NCI-H2107 (cell line): ENCODE measurements at places on chromosomes 4 and X.

- peak; percentile 59 for DNase-seq
Observed at GRCh38 chrX:38561126-38561868, at the start of gene TSPAN7. TSPAN7 (plus strand) TSS chrX:38561542; CDS start chrX:38561547, 5 bp downstream.

GRCh38 chr4:100517864-100518341, at the start of gene EMCN:
EMCN (minus strand) TSS chr4:100518022; CDS start chr4:100517914, 108 bp downstream.
- DNase-seq = no peak

DNA sequence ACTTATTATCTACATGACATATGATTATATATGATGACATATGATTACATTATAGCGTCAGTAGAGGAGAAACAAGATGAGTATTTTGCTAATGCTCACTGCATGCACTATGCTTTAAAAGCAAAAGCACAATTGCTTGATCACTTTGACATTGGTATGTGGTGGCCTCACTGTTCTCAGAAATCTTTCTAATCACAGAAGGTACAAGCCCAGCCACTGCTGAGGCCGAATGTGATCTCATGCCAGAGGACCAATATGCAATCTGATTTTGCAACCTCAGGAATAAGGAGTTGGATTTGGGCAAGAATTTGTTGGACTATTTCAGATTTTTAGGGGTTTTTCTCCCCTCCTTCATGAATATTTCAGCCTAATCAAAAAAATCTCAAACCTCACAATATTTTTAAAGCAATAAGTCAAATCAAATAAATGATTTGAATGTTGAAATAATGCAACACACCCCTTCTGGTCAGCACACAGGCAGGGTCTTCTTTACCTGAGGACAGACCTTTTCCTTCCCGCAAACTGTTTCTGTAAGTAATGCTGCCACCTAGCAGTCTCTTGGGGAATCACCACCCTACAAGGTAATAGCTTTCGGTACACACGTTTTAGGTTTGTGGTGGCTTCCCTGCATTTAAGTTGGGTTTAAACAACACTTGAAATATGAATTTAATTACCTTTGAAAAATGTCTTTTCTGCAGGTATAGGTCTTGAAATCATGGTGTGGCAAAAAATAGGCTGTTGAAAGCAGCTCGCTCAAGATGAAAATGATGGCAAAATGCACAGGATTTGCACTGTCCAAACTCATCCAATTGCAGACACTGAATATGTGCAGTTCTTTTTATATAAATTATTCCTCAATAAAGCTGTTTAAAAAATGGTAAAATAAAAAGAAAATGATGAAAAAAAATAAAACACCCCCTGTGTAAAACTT, 4.8 kb upstream of the CXCL13 start:
- no peak for DNase-seq

- DNase-seq = no peak
Observed at GRCh38 chrX:115547448-115547847, 13.5 kb upstream of the PLS3 start.

- no peak for DNase-seq
Observed at GRCh38 chr4:1928356-1929239, 57.4 kb downstream of the NSD2 start.

GRCh38 chr4:185623444-185624258, 88.3 kb upstream of the PDLIM3 start:
- no peak for DNase-seq

DNA sequence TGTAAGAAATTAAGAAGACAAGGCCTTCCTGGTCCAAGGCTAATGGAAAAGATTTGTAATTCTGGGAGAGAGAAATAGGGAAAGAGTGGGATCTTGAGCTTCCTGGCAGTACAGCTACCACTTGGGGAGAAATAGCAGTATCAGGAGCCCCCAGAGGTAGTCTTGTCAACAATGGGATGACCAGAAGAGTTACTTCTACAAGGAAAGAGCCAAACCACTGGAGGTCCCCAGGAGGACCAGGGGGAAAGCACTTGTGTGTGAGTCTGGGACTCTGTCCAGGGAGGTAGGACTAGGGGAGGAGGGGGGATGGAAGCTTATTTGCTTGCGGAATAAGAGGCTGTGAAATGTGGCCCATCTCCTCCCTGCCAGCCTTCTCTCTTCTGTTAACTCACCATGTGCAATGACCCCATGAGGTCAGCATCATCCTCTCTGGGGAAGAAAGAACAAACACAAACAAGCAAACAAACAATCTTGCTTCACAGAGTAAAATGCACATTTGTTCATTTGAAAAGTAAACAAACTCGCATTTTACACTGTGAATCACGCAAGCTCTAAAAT, 160.1 kb downstream of the STK32B start:
- no peak for DNase-seq

- DNase-seq = no peak
Observed at GRCh38 chr4:150782921-150783320, 201.0 kb downstream of the MAB21L2 start.

GRCh38 chrX:124028182-124028581, 66.7 kb downstream of the STAG2 start:
- DNase-seq = no peak

DNA sequence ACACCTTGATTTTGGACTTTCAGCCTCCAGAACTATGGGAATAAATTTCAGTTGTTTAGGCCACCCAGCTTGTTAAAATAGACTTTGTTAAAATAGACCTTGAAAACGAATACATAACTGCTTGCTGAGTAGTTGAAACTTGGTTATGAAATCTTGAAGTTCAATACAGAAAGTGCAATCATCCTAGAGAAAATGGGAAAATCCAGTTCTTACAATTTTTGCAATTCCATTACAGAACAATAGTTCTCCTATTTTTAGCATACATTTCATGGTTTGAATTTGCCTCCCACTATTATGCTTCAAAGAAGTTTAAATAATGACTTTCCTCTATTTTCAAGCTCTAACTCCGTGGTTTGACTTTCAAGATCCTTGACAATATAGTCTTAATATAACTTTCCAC, 10.5 kb downstream of the TLR1 start:
- DNase-seq = no peak

DNA sequence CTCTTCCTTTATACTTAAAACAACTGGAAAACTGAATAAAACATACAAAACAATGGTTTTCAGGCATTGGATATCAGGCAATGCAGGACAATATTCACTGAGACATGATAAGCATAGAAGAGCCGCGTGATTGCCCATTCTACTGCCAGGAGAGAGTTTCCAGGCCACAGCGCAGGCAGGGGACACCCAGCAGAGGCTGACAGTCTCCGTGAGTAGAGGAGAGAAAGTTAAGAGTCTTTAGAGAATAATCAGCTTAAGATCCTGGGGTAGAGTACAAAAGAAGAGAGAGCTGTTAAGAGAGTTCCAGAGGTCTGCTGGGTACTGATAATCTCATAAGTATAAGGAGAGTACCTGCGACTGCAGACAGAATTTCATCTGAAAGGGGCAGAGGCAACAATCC, 18.4 kb upstream of the FRAS1 start:
- DNase-seq = no peak

DNA sequence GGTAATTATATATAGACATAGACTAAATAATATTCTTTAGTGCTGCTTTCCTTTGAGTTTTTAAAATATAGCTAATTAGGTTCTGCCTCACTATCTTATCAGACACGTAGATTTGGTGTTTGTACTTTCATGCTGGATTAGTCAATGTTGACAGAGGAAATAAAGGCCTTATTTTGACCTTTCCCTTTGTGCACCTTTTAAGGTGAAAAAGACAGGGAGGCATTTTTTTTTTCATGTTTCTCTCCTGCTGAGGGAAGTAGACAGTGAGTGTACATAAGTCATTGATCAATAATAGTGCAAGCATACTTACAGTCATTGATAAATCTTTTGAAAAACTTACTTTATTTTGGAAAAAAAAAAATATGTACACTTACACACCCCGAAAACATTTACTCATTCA, 467.8 kb downstream of the GRXCR1 start:
- no peak for DNase-seq

DNA sequence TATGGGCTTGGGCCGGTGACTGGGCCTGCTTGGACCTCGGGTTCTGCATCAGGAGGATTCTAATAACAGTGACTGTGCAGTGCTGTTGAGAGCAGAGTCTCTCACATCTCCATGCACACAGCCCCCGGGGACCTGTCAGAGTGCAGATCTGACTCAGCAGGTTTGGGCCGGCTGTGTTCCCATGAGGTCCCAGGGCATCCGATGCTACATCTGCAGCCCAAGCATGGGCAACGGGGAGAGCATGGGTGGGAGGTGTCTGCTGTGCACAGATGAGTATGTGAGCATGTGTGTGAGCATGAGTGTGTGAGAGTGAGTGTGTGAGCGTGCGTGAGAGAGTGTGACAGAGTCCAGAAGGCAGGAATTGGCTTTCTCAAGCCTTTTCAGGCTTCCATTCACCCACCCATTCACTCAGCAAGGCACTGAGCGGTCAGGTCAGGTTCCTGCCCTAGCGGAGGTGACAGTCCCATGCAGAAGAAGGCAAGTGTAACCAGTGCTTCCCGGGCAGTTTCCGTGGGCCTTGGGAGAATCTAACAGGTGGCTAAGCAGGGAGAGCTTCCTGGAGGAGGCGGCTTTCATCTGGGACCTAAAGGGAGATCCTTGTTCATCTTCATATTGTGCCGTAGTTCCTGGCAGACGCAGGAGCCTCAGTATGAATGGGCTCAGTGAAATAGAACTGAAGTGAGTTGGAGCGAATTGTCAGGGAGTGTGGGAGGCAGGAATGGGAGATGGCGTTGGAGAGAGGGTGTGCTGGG, 62.6 kb downstream of the SORCS2 start:
- DNase-seq = no peak

DNA sequence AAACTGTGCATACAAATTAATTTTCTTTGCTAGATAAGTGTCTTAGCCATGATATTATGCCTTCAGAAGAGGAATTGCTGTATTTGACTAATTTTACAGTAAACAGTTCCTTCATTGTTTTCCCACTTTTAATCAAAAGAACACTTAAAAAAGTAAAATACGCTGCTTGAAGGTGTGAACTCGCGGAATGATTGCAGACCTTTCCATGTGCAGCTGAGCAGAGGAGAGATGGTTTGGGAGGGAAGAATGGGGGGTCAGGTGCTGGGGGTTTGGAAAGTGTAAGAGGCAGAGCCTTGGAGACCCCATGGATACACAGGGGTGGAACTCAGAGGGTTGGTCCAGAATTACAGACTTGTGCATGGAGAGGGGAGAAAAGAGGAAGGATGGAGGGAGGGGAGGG, 15.3 kb downstream of the CYTL1 start:
- DNase-seq = no peak

- no peak for DNase-seq
Observed at GRCh38 chr4:150572704-150573504, 9.0 kb upstream of the MAB21L2 start.

DNA sequence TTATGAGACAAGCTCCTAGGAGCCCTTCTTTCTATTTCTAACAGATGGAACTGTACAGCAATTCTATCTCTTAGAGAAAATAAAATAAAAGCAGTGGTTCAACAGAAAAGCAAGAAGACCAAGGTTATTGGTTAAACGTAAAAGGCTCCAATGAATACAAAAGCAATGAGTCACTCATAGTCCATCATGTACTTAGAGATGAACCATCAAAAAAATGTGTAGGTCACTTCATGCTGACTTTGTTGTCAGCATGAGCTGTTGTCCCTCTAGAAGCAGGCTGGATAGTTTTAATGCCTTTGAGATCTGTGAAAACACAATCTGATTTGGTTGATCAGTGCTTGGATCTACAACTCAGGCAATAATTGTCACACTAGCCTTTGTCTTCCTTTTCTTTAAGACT, 378.6 kb upstream of the ANXA10 start:
- no peak for DNase-seq

GRCh38 chr4:145736241-145736831, 56.4 kb downstream of the C4orf51 start:
- DNase-seq = no peak

- DNase-seq = no peak
Observed at GRCh38 chr4:78513411-78513975, 38.1 kb upstream of the ANXA3 start.

DNA sequence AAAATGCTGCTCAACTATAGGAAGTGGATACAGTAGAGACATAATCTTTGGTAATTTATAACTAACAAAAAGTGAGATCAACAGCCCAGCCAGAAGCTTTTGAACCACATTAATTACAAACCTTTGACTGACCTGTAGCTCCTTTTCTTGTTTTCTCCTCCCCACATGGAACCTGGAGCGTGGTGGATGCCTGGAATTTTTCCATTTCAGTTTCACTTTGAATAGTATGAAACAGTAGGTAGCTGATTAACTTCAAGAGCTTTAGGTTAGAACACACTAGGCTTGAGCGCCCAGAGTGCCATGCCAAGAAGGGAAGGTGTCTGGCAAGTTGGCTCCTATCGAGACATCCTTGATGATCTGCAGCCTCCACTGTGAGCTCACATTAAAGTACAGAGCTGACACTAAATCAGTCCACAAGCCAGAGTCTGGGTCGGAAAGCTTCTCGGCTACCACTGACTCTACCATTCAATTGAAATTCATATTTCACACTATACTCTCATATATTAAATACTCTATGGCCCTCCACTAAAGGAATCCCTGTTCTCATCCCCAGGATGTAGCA, 143.4 kb downstream of the GLRA2 start:
- no peak for DNase-seq
